Activated CD4-positive, alpha-beta T cell treated with anti-CD3 and anti-CD28 coated beads, Interleukin-2, amount 10 ng/mL, durations not matched to agents 24 days and 14 days (primary cell): ENCODE measurements at places on chromosomes 2 and 18. TPM values are rescaled to one million over a fixed set of nuclear protein-coding genes. Genes with fewer than 3 reads are reported as not detected.

The PPP1R1C gene
- total RNA-seq: not detected in 2 replicates

The ITGAV gene
- total RNA-seq: 6.9 and 8.1 TPM in 2 replicates

The AGAP1 gene
- 2.3 and 3.8 TPM in 2 replicates for total RNA-seq

The CRIM1 gene
- 16.8 and 19.0 TPM in 2 replicates for total RNA-seq

The CACNB4 gene
- total RNA-seq: 0.19 and 0.31 TPM in 2 replicates

The GAREM2 gene
- total RNA-seq: 7.9 and 8.2 TPM in 2 replicates

The DUSP19 gene
- total RNA-seq: 1.0 and 2.3 TPM in 2 replicates

The CPLX4 gene
- total RNA-seq: not detected in 2 replicates

The SEC11C gene
- total RNA-seq: 125 and 126 TPM in 2 replicates

The SNTG2 gene
- 0.14 TPM in 1 of 2 replicates, not detected in the other for total RNA-seq

The SCN7A gene
- total RNA-seq: not detected in 2 replicates

The MC2R gene
- not detected in 2 replicates for total RNA-seq

The PROKR1 gene
- not detected in 2 replicates for total RNA-seq

The MOB4 gene
- total RNA-seq: 19.2 and 22.6 TPM in 2 replicates

The IL1B gene
- 0.33 and 0.92 TPM in 2 replicates for total RNA-seq

The ALK gene
- total RNA-seq: not detected in 2 replicates

The STON1 gene
- total RNA-seq: 0.93 and 1.3 TPM in 2 replicates

The RAB10 gene
- 133 and 141 TPM in 2 replicates for total RNA-seq

The SERPINB3 gene
- not detected in 2 replicates for total RNA-seq
